Adrenal gland (tissue), 19 donors: ENCODE measurements at places on chromosomes 11 and 22. TPM values are rescaled to one million over a fixed set of nuclear protein-coding genes. Genes with fewer than 3 reads are reported as not detected.

Gene SLC25A1
- 170 TPM for total RNA-seq

Gene MFRP
- total RNA-seq = not detected

Gene TRIM66
- total RNA-seq = 7.9 TPM

- H3K36me3 ChIP-seq = no peaks in the 10 kb centered on the region
- no peaks in the 10 kb centered on the region for H3K27me3 ChIP-seq
- peak; percentile 29 for DNase-seq
- no peak overlapping the region for H3K4me3 ChIP-seq
Measured at GRCh38 chr22:38401336-38402084, 53.5 kb downstream of the KCNJ4 start.

GRCh38 chr11:130979386-130979972, 63.2 kb upstream of the SNX19 start:
- DNase-seq = no peak
- H3K4me1 ChIP-seq = no peaks in the 10 kb centered on the region
- no peak overlapping the region for H3K4me3 ChIP-seq
